Esophagus squamous epithelium (tissue), 5 donors: ENCODE measurements at places on chromosomes 1 and 21.

DNA sequence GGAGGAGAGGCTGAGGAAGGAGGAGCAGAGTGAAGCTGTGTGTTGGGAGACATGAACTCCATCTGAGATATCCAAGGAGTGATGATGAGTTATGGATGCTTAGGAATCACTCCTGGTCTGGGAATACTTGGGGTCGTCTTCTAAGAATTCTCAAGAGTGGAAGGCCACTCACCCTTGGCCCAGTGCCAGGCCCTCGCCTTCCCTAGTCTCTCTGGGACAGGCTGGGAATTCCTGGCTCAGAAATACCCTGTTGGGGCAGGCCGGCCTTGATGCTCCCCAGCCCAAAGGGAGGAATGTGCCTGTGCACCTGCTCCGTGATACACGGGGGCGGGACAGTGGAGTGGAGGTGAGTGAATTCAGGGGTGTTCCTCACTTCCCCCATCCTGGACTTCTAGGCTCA is 12.6 kb upstream of the LMNA start:
- DNase-seq: no peak

DNA sequence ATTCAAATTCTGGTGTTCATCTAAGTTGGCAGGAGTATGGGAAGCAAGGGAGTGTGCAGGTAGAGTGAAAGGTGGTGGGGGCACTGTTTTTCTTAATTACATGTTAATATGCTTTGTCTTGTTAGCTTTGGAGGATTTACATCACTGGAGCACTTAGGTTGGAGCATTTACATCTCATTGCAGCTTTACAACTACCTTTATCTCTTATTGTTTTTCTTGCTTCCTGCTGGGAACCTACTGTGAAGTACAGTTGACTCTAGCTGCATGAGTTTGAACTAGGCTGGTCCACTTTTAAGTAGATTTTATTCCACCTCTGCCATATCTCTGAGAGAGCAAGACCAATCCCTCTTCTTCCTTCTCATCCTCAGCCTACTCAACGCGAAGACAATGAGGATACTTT is 554.8 kb upstream of the B3GALT2 start:
- no peak for DNase-seq

DNA sequence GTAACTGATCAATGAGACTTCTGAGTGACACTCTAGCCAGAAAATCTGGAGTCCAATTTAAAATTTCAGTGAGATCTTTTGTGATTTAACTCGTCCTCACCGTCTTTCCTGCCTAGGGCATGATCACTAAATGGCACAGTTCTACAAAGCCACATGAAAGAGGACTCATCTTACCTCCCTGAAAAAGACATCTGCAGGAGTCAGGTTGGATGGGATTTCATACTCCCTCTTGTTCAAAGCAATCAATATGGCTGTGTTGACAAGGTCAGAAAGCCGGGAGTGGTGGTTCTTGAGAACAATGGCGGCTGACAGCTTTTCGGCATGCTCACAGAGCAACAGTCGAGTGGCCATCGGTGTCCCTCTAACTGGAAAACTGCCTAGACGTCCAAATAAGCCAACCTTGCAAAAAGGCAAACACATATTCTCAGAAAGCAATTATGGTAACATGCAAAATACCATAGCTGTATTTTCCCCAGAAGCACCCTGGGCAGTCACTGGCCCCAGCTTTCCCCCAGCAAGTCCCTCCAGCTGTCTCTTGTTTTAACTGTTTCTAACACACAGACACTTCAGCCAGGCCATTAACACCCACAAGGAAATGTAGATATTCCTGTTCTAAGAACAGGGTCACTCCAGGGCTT is 36.6 kb upstream of the ACTA1 start:
- DNase-seq: no peak

DNA sequence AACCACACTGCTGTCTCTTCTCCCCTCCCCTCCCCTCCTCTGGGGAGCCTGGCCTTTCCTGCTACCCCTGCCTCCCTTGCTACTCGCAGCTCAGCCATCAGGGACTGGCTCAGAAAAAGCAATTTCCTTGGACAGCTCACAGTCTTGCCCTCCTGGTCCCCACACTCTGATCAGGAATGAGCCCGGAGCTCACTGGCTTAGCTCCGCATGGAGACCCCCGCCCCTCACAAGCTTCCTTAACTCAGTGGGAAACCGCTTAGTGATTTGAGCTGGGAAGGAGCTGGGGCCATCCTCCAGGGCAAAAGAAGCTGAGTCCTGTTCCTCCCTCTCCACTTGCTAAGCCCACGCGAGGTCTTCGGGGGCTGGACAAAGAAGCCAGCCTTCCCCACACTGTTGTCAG is 70.3 kb upstream of the ACTL8 start:
- no peak for DNase-seq

DNA sequence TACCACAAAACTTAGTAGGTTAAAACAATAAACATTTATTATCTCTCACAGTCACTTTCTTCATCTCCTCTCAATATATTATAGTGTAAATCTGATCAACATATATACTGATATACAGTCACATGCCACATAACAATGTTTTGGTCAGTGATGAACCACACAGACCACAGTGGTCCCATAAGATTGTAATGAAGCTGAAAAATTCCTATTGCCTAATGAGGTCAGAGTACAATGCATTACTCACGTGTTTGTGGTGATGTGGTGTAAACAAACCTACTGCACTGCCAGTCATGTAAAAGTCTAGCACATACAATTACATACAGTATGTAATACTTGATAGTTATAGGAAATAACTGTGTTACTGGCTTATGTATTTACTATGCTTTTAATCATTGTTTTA is 30.1 kb downstream of the OLFML3 start:
- DNase-seq: no peak

DNA sequence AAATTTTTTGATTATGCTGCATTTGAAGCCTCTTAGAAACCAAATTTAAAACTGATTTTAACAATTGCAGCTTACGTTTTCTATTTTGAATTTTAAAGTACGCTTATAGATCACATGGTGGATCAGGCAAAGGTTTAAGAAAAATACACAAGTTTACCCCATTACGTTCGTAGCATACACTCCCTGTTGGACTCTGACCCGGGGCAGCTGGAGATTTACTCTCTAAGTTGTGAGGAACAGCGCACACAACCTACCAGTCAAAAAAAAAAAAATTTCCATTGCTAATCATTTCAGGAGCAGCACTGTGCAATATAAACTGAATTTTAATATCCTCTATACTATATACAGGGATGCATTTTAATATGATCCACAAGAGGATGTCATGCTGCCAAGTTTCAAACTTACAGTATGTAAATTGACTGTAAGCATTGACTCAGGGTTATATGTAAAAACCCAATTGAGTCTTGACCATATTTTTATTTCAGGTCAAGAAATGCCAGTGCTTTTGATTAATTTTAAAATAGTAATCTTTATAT is 20.4 kb downstream of the CSDE1 start:
- DNase-seq: no peak

DNA sequence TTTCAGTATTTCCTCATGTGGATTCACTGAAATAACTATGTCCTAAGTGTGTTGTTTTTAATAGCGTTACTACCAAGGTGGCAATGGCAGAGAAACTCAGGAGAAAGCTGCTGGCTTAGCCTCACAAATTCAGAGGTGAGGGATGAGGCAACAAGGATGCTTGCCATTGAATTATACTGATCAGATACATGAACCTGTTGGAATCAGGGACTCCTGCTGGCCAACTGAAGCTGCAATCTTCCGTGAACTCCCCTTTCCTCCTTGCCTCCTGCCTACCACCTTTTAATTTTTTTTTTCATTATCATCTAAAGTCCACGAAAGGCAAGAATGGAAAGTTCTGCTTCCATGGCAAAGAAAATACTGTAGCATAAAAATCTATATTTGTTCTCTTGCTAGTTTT is 254.7 kb downstream of the NFIA start:
- DNase-seq: no peak

DNA sequence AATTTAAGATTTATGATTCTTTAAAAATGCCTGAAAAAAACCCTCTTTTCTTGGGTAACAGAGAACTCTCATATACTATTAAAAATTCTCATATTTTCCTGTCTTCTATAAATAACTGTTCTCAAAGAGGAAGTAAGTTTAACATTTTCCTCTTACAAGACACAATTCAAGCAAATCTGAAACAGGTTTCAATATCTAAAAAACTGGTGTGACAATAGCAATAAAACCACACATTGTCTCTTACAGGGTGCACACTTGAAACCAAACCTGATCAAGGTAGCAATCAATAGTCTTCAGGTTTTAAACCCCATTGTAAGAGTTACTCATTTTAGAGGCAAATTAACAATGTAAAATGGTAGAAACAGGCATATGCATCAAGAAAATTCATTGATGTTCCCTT is 28.0 kb downstream of the FUBP1 start:
- DNase-seq: no peak

DNA sequence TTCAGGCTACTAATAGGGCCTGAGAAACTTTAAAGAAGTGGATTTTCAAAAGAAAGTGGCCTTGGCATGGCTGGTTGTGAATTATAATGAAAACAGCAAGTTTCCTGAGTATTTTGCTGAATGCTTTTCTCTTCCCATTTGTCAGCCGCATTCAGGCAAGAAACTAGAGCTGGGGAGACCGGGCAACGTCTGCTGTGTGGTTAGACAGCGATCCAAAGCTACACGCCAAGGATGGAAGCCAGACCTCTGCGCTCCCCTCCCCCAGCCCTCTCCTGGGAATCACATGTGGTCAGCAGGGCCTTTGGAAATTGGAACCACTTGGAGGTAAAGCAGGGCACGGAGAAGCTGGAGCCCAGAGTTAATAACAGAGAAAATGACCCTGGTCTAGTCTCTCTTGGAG is 114.1 kb upstream of the CD34 start:
- DNase-seq: no peak

DNA sequence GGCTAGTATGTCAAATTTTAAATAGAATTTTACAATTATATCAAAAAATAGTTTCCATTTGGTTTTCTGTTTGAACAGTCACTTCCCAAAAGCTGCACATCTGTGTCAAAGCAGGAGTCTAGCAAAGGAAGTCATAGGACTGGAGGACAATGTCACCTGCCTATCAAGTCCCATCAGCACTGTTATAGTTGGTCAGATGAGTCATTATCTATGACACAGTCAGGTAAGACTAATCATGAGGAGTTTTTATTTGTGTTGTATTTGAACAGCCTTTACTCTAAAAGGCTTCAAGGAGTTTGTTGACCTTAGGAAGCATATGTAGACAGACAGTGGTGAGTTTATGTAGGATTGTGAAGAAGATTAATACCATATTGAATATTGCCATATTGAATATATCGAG is 74.2 kb upstream of the QSOX1 start:
- DNase-seq: no peak

- DNase-seq: no peak
These were observed 294.7 kb downstream of the SIPA1L2 start for GRCh38 chr1:232335261-232335660.

- DNase-seq: no peak
These were observed 310.6 kb downstream of the SEC16B start for GRCh38 chr1:177659281-177659680.

GRCh38 chr1:212507369-212507768 is 74.6 kb downstream of the NENF start:
- DNase-seq: no peak

DNA sequence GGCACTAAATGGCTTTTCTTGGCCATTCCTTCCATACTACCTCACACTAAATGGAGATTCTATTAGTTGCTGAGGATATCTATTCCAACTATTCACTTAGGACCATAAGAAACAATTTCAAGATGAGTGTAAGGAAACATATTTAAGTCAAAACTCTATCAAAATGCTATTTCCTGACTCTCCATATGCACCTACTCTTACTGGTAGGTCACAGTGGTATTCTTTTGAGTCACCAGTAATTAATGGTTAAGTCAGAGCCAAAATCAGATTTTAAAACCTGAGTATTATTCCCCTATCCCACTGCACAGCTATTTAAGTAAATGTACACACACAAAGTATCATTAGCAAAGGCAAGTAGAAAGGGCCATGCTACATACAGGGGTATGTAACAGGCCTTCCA is 50.3 kb downstream of the ARID4B start:
- no peak for DNase-seq

- DNase-seq: no peak
These were observed 9.4 kb downstream of the ZCCHC17 start for GRCh38 chr1:31306278-31306677.

GRCh38 chr1:209241487-209241886 is 342.0 kb upstream of the CAMK1G start:
- no peak for DNase-seq

GRCh38 chr1:59183749-59184317 is 113.1 kb upstream of the FGGY start:
- DNase-seq: no peak

DNA sequence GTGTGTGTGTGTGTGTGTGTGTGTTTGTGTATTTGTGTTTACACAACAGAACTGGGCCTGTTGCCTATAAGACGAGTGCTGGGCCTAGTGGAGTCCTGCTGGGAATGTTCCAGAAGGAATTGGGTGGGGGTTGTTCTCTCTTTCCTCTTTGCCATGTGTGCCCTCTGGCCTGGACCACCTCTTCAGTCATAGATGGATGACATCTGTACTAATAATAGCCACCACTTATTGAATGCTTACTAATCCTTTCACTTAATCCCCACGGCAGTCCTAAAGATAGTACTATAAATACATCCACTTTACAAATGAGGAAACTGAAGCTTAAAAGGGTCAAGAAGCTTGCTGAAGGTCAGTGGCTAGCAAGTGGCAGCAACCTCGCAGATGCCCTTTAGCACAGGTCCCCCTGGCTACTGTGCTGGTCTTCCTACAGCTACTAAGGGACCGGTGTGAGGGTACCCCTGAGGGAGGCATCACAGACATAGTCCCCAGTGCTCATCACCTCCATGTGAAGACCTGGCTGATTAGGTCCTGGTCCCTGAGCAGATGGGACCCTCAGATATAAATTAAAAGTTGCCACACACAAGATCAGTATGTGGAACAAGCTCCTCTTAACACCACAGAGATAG is 55.2 kb upstream of the KIF1B start:
- no peak for DNase-seq

DNA sequence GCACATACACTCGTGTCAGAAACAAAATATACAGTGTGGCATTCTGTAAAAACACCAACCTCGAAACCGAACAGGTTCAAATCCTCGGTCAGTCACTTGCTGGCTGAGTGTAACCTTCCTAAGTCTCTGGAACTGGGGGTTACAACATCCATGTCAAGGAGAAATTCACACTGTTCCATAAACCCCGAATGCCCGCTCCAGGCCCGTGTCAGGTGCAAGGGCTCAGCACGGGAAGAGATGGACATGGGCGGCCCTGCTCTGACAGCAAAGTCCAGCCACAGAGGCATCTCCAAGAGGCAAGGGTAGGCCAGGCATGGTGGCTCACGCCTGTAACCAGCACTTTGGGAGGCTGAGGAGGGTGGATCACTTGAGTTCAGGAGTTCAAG is 79.5 kb downstream of the SLC66A1 start:
- DNase-seq: no peak

GRCh38 chr1:66563941-66564630 is 30.1 kb downstream of the SGIP1 start:
- no peak for DNase-seq

GRCh38 chr1:8107897-8108296 is 81.8 kb upstream of the ERRFI1 start:
- no peak for DNase-seq
